ENCODE measurements at places on chromosomes 12 and 14. TPM values are rescaled to one million over a fixed set of nuclear protein-coding genes. Genes with fewer than 3 reads are reported as not detected.

DNA sequence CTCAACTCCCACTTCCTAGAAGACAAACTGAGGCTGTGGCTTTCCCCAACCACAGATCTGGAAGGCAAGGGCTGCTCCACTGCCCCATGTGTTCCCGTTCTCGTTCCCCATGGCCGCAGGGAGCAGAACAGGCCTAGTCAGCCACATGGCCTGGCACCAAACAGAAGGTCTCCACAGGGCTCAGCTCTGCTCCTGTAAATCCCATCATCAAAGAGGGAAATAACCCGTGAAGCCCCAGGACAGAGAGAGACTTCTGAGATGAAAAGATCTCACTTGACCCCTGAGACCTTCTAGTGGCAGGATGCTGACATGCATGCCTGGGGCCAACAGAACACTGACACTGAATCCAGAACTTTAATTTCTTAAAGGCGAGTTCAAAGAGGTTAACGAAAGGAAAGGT lies 68.9 kb downstream of the BCL11B start:
- DNase-seq: no peak

DNA sequence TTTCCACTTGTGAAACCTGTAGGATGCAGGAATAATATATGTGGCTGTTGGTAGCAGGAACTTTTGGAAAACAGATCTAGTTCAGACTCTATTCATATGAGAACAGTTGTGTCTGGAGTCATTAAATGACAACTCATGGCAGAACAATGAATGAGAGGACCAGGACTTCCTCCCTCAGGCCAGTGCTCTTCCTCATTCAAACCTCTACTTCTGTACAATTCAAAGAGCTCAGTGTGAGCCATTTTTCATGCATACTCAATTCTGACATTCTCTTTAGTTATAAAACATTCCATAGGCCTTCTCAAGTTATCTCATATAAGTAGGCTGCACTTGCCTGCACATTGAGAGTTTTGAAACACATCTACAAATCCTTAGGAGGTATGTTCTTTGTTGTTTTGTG lies 1526.6 kb upstream of the FLRT2 start:
- DNase-seq: no peak

GRCh38 chr12:51320695-51321320 lies 3.2 kb downstream of the BIN2 start:
- no peak for DNase-seq

The GYS2 gene
- not detected for total RNA-seq

The PRIMA1 gene
- total RNA-seq: not detected

Data from epithelial cell of proximal tubule (primary cell).